ENCODE measurements at places on chromosomes 5 and 9. TPM values are rescaled to one million over a fixed set of nuclear protein-coding genes. Genes with fewer than 3 reads are reported as not detected.

ERGIC1 gene
- total RNA-seq, result 116 TPM

LHX2 gene
- not detected for total RNA-seq

SLC12A2 gene
- 14.5 TPM for total RNA-seq

ALDOB gene
- total RNA-seq, result not detected

FOXD4L6 gene
- 0.13 TPM for total RNA-seq

TEX48 gene
- not detected for total RNA-seq

CKMT2 gene
- not detected for total RNA-seq

IFNA14 gene
- total RNA-seq, result not detected

SEPTIN8 gene
- total RNA-seq, result 22.6 TPM

PCDHA7 gene
- under 0.01 TPM for total RNA-seq

SCAMP1 gene
- total RNA-seq, result 58.7 TPM

FRMD3 gene
- 0.51 TPM for total RNA-seq

P4HA2 gene
- total RNA-seq, result 190 TPM

TSTD2 gene
- total RNA-seq, result 15.0 TPM

KLF4 gene
- 33.7 TPM for total RNA-seq

TRIM7 gene
- 35.7 TPM for total RNA-seq

GMCL2 gene
- not detected for total RNA-seq

Measured in bronchial epithelial cell (primary cell).